Kidney tubule cell (primary cell): ENCODE measurements at places on chromosomes 6 and 20.
A peak's percentile ranks its signal among the peaks of the same experiment; 100 is the strongest.

DNA sequence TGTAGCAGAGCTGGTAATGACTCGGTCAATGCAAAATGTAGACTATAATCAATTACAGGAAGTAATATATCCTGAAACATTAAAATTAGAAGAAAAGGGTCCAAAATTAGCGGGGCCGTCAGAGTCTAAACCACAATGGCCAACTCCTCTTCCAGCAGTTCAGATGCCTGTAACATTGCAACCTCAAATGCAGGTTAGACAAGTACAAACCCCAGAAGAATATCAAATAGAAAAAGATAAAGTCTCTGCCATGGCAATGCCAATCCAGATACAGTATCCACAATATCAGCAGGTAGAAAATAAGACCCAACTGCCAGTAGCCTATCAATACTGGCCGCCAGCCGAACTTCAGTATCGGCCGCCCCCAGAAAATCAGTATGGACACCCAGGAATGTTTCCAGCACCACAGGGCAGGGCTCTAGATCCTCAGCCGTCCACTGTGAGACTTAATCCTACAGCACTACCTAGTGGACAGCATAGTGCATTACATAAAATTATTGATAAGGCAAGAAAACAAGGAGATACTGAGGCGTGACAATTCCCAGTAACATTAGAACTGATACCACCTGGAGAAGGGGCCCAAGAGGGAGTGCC, 158.4 kb downstream of the GPX5 start:
- DNase-seq: peak; percentile 63

GRCh38 chr6:40526036-40526435, 61.1 kb downstream of the LRFN2 start:
- DNase-seq: no peak

DNA sequence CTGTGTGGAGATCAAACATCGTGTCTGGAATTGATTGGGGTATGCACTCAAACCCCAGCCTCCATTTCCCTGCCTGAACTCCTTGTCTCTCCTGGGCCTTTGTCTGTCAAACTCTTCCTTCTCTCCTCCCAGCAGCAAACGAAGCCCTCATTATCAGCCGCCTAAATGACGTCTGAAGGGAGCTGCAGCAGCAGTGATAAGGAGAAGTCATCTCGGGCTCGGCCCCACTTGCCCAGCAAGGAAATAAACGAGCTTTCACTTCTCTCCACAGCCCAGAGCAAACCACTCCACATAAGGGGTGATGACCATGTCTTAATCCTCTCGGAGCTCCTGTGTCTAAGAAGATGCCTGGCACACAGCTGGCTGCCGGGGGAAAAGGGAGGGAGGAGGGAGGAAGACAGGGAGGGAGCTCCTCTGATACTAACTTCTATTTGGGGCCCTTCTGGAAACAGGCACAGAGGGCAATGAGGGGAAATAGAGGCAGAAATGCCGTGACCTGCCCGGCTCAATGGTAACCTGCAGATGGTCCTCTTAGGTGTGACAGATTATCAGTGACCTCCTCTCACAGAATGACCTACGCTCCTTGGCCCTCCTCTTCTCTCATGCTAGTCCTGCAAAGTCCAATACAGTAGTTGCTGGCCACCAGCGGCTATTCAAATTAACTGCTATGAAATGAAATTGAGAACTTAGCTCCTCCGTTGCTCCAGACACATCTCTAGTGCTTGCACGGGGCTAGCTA, 100.4 kb downstream of the PXDC1 start:
- no peak for DNase-seq

GRCh38 chr6:170289951-170290295, 955 bp downstream of the DLL1 start:
- no peak for DNase-seq

DNA sequence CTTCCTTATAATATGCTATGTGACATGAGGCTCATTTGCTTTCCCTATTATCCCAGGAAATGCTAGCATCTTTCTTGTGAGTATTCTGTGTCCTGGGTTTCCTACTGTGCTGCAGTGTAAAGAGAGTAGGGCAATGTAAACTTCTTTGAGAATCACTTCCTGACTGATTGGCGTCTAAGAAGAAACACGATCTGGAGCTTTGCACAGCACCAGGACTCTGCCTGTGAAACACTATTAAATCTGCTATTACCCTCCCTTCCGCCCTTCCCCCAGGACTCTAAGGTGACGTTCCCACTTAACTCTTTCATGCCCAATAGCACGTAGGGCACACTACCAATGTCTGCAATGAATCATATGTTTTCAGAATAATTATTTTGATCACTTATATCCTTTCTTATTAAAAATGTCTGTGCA, 607.3 kb upstream of the CITED2 start:
- peak; percentile 80 for DNase-seq

DNA sequence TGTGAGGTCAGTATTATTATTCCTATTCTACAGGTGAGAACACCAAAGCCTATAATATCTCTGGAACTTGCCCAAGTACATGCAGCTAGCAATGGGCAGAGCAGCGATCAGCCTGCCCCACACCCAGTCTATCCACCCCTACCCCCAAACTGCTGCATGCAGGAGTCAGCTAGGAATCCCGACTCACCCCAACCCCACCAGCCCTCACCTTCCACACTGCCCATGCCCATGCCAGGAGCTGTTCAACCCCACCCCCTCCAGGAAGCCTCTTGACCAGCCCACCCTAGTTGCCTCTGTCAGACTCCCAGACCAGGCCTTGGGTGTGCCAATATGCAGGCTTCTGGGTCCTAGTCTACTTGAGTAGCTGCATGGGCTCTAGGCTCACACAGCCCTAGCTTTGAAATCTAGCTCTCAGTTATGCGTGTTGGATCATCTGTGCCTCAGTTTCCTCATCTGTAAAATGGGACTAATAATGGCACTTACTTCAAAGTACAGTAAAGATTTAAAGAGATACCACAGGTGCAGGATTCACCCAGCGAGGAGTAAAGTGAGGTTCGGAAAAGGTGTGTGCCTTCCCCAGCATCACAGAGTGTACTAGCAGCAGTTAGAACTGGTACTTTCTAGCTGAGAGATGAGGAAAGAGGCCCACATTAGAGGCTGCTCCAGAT, 173.2 kb downstream of the VEGFA start:
- no peak for DNase-seq

DNA sequence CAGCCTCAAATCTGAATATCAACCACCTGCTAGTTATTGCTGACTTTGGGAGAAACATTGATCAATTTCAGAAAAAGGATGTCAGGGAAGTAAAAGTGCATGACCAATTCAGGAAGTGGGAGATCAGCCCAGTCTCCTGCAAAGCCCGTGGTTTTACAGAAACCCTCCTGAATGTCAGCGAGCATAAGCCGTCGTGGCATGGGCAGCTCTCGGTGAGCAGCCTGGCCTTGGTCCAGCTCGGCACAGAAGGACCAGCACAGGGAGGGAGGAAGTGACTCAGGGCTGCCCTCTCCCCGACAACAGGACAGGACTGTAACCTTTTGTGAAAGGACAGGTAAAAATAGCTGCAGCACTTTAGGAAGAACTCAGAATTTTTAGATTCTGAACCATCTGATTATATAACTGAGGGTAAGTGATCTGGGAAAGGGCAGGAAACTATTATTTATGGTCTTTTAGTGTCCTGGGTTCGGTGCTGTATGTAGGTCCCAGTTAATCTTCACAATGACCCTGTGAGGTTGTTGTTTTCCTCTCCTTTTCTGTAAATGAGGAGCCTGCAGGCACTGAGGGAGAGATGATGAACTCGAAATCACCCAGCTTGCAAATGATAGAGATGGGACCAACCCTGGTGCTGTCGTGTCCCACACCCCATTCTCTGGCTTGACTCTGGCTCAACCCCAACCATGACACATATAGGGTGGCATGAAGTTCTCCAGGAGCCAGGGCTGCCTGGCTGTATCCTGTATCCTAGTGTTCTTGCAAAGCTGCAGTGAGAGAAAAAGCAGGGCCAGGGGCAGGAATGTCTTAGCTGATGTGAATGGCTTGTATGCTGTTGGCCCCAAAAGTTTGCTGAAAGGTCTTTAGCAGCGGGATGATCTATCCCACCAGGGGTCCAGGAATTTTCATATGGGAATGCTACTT, 37.6 kb downstream of the NRN1 start:
- DNase-seq: peak; percentile 86

DNA sequence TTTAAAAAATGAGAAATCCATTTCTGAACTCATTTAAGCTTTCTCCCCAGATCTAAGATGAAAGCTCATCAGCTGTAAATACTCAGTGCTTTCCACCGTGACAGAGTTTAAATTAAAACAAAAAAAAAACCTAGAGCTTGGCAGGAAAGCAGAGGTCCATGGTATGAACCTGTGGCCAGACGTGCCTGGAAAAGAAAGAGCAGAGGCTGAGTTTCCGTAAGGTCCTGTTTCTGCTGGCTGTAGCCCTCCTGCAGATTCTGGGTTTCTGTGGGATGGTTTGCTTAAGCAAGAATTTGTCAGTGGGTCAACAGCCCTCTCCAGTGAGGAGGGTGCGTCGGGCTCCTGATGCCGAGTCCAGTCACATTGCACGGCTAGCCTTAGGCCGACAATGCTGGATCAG, 383.2 kb downstream of the SAMD5 start:
- no peak for DNase-seq

GRCh38 chr6:6730831-6731230, 142.3 kb downstream of the LY86 start:
- peak; percentile 80 for DNase-seq

DNA sequence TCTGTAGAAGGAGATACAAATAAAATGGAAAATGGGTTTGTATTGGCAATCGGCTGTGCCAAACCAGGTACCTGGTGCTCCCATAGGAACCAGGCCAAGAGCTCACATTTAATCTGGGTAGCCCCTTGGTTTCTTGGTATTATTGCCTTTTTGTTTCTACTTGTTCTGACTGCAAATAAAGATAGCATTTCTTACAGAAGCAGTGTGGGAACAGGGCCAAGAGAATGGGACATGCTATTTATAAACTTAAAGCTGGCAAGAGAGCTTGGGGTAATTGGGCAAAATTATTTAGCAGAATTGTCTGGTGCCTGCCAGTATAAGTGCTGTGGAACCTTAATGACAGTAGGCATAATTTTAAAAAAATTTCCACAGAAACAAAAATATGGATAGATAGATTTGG, 113.5 kb upstream of the GLP1R start:
- no peak for DNase-seq

GRCh38 chr6:136326038-136326553, 36.5 kb upstream of the BCLAF1 start:
- peak; percentile 83 for DNase-seq

DNA sequence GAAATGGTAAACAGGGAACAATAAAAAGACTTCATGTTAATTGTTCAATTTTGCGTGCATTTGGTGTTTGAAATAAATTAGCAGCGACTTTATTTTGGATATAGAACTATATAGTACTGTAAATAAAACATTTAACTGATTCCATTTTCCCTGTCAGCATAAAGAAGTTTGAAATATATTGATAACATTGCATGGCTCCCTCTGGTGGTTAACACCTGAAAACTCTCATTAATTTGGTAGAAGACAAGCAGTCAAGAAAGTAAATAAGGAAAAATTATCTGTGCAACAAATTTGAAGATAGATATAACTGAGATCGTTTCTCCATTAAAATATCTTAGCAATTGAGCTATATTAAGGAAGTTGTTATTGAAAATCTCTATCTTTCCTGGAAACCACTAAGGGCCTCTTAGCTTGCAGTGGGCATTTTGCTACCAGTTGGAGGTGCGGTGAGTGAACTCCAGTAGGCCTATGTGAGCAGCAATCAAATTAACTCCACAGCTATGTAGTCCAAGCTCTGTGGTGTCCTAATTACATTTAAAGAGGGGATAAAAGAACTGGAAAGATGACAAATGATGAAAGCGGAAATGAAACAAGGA, 435.7 kb upstream of the FKBP1C start:
- peak; percentile 31 for DNase-seq

GRCh38 chr20:38267901-38268514, 7.5 kb upstream of the KIAA1755 start:
- no peak for DNase-seq

DNA sequence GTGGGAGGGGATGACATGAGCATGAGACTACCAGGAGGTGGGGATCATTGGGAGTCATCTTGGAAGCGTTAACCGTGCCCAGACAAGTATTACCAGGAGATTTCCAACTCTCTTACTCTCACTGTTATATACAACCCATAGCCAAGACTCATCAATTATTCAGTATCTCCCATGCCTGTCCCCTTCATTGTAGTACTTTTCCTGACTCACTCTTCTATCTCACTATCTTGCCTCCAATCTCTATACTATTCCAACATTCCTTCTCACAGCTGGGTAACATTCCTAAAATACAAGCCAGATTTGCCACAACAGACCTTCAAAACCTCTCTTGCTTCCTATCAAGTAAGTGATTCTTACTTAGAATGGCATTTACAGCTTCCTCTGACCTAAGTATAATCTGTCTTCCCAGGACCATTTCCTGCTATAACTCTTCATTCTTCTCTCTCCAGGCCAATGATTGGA, 226.3 kb upstream of the SMLR1 start:
- peak; percentile 72 for DNase-seq

- peak; percentile 98 for DNase-seq
Measured at GRCh38 chr6:132084811-132085509, 133.8 kb upstream of the CCN2 start.

GRCh38 chr6:169112483-169113320, 140.9 kb downstream of the THBS2 start:
- no peak for DNase-seq
